ENCODE measurements at places on chromosomes 5 and 9. TPM values are rescaled to one million over a fixed set of nuclear protein-coding genes. Genes with fewer than 3 reads are reported as not detected.
A peak's percentile ranks its signal among the peaks of the same experiment; 100 is the strongest.

- DNase-seq = no peak
Measured at GRCh38 chr5:58410441-58410840, 49.4 kb downstream of the PLK2 start.

DNA sequence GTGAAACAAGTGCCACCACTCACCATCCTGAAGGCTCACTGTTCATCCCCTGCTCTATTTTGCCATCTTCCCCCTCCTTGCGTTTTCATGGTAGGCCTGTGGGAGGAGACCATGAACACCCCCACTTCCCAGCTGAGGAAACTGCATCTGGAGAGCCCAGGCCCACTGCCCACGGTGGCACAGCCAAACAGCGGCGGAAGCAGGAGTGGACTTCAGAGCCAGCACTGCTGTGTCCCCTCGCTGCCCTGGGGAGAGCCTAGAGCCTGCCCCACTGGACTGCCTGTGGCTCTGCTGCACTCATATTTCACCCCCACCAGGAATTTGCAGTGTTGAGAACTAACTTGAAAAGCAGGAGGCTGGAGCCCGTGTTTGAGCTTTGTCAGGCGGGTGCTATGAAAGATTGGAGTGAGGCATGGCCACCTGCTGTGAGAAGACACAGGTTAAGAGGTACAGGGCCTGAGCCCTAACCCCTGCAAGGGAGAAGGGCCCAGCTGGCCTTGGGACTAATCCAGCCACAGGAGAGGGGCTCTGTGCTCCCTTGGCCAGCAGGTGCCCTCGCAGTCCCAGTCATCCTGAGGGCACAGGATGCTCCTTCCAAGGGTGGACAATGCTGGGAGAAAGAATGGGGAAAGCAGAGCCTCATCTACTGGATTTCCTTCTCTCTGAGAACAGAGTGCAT, 79.0 kb downstream of the MACROH2A1 start:
- no peak for DNase-seq

The ENTREP1 gene
- total RNA-seq = 25.0 TPM

GRCh38 chr9:1005043-1005667, 28.7 kb downstream of the DMRT3 start:
- DNase-seq = no peak

DNA sequence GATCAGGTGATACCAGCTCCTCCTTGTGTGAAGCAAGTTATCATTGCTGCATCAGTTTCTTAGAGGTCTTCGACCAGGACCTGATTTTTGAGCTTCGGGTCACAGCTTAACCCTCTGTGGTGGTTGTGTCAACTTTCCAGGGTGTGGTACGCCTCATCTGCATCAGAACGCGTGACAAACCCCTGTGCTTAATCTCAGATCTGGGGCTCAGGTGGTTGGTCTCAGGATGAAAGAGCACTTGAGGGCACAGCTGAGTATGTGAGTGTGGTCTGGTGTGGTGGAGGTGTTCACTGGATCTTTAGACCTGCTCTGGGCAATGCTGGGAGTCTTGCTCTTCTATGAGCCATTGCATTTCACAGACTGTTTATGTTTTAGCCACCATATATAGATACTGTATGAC, 64.1 kb downstream of the OSTF1 start:
- DNase-seq = no peak

The DDX31 gene
- total RNA-seq = 5.5 TPM

DNA sequence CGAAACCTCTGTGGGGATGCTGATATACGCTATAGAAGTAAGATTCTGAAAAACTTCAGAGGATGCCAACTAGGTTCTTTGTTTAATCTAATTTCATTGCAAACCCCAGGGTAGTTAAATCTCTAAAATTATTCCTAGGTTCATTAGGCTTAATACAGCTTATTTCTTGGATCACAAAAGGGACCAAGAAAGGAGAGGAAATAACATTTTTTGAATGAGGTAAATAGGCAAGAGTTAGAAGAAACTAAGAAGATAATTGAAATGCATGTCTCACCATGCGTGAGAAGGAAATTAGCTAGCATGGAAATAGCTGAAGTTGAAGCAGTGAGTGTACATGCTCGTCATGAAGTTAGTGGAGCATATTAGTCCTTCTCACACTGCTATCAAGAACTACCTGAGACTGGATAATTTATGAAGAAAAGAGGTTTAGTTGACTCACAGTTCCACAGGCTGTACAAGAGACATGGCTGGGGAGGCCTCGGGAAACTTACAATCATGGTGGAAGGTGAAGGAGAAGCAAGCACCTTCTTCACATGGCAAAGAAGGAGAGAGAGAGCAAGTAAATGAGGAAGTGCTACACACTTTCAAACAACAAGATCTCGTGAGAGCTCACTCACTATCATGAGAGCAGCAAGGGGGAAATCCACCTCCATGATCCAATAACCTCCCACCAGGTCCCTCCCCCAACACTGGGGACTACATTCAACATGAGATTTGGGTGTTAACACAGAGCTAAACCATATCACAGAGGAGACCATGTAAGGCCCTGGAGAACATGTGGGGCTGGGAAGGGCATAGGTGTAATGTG, 125.1 kb upstream of the OSMR start:
- DNase-seq = no peak

DNA sequence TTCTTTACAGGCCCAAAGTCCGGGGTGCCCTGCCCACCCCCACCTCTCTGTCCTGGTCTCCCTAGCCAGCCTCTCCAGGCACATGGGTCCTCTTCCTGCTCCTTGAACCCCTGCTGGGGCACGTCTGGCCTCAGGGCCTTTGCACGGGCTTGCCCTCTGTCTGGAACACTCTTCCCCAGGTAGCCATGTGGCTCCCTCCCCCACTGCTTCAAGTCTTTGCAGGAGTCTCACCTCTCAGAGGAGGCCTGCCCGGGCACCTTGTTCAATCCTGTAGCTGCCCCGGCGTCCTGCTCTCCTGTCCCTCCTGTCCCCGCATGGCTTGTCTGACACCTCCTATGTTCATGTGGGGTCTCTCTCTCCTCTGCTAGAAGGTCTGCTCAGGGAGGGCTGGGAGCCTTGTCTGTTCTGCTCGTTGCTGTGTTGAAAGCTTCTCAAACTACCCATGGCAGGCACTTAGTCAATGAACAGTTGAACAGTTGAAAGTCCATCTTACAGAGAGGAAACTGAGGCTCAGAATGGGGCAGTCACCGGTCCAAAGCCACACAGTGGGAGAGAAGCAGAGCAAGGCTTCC, 241.4 kb downstream of the PBX3 start:
- no peak for DNase-seq

The HAVCR1 gene
- total RNA-seq = not detected

DNA sequence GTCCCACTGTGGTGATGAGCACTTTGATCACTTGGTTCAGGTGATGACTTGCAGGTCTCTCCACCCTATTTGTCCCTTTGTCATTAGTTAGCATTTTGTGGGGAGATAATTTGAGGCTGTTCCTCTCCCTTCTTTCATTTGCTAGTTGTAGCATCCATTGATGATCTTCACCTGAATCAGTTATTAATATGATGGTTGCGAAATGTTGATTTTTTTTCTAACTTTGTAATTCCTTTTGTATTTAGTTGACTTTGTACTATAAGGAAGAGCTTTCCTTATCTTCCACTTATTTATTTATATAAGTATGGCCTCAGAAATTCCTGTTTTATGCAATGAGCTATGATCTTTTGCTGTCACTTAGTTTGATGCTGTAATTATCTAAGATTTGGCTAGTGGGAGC, 12.6 kb downstream of the TRIO start:
- no peak for DNase-seq

DNA sequence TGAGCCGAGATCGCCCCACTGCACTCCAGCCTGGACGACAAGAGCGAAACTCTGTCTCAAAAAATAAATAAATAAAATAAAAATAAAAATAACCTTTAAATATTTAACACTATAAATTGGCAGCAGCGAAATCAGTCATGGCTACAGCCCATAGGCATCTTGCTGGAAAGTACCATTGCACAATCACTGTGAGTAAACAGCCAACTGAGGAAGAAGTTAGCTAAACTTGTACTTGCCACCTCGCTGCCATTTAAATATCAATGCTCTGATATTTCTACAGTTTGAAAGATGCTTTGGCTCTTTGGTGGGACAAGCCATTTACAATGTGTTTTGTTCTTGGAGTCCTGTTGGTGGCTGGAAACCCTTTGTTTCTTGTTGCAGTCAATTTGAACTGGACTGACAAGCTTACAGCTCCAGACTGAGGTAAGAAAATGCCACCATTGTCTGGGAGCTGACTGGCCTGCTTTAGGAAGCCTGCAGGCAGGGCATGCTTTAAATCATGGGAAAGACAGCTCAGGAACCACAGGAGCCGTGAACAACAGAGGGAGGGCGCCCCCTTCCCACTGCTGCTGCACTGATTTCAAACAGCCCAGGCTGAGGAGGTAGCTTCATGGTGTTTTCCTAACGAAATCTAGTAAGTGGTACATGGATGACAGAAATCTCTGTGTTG, 322.8 kb upstream of the RFX3 start:
- no peak for DNase-seq

DNA sequence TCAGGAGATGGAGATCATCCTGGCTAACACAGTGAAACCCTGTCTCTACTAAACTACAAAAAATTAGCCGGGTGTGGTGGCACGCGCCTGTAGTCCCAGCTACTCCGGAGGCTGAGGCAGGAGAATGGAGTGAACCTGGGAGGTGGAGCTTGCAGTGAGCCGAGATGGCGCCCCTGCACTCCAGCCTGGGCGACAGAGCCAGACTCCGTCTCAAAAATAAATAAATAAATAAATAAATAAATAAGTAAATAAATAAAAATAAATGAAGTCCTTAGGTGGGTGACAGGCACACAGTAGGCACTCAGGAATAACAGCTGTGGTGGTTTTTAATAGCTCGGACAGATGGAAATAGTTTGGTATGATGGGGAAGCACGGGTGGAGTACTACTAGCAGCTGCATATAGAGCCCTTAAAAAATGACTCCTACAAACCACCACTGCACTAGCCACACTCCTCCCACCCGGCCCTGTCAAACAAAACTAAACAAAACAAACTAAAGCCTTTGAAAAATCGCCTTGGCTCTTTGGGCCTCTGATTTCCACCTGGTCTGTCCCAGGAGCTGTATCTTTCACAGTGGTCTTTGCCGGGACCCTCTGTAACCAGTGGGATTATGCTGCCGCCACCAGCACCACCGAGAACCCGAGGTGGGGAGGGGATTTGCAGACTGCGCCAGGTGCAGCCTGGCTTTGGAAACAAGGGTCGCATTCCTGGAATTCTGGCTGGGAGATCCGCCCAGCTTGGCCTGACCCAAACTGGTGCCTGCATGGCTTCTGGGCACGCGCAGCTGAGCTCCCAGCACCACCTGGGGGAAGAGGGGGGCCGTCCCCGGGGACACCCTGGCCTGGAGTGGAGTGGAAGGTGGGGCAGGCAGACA, 5.1 kb upstream of the WDR5 start:
- DNase-seq = peak; percentile 67

- DNase-seq = no peak
Measured at GRCh38 chr9:132142924-132143323, 18.9 kb upstream of the NTNG2 start.

The GARIN3 gene
- total RNA-seq = not detected

DNA sequence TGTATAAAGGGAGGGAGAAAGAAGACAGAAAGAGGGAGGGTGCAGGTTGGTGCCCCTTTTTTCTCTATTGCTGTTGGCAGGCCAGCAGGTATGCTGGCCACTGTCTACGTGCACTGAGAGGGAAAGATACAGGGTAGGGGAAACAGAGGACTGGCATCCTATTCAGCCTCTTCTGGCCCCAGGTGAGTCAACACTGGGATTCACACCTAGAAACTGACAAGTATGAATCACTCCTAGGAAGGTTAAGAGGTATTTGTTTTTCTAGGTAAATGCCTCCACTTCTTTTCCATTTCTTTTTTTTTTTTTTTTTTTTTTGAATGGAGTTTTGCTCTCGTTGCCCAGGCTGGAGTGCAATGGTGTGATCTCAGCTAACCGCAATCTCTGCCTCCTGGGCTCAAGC, 2.8 kb upstream of the UBAP1 start:
- DNase-seq = no peak

GRCh38 chr9:121960665-121961064, 132.4 kb downstream of the TTLL11 start:
- no peak for DNase-seq

- DNase-seq = no peak
Measured at GRCh38 chr5:73900566-73900965, 274.6 kb downstream of the ARHGEF28 start.

The AJM1 gene
- total RNA-seq = 6.3 TPM

DNA sequence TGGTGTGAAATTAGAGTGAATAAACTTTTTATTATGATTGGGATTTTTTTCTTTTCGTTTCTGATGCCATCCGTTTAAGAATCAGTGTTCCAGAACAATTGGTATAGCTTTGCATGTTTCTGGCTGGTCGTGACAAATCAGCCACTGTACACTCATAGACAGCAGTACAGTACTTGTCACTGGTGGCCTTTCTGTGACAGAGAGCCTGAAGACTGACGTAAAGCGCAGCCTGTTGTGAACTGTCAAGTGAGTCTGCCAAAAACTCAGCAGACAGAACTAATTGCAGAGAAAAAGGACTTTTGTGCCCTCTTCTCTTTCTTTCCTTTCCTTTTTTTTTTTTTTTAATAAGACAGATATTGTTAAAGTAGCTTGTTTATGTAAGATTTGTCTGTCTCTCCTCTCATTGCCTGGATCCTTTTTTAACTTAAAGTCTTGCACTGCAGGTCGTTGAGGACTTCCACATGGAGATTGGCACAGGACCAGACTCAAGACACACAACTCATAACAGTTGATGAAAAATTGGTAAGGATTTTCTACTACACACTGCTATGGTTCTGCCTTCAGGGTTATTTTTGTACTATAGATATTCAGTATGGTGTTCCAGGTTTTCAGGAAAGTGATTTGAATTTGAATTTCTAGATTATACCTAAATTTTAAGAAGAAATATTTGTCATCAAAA, 42.7 kb downstream of the NDUFS4 start:
- no peak for DNase-seq

DNA sequence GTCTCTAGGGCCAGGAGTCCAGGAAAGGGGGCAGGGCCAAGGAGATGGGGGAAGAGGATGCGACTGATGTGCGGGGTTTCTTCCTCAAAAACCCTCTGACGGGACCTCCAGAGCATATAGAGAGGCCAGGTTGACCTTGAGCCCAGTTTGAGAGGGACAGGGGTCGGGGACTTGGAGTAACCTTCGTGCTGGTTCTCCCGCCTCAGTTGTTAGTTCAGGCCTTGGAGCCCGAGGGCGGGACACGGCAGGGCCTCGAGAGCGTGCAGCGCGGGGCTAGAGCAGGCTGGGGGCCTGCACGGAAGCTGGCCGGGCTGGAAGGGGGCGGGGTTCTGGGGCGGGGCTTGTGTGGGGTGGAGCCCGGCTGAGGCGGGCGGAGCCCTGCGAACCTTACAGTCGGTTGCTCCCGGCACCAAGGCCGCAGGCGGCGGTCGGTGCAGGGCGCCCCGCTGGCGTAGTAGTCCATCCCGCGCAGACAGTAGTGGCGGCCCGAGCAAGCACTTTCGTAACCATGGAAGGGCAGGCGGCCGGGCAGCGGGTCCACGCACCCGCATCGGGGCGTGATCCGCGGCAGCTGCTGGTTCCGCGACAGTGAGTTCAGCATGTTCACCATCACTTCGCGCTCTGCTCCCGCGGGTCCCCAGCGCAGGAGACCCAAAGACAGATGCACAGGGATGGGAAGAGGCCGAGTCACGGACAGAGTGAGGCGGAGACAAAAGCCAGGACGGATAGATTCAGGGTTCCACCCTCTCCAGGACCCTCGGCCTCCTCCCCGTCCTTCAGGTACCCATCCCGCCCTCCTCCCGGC, 4.0 kb upstream of the MYORG start:
- DNase-seq = peak; percentile 84

- DNase-seq = no peak
Measured at GRCh38 chr9:72390907-72391306, 25.9 kb upstream of the ZFAND5 start.

Data from heart left ventricle (tissue), 16 donors.